ENCODE measurements at places on chromosomes 3 and 15. TPM values are rescaled to one million over a fixed set of nuclear protein-coding genes. Genes with fewer than 3 reads are reported as not detected.

The KATNBL1 gene
- 41.5 TPM for total RNA-seq

The PPARG gene
- total RNA-seq, result 2.8 TPM

The CASR gene
- total RNA-seq, result not detected

The TRIM42 gene
- total RNA-seq, result not detected

The OXTR gene
- 1.4 TPM for total RNA-seq

The CYFIP1 gene
- total RNA-seq, result 12.3 TPM

The NPHP3 gene
- 13.2 TPM for total RNA-seq

The POLR2H gene
- 104 TPM for total RNA-seq

The NCEH1 gene
- 8.8 TPM for total RNA-seq

The LRRK1 gene
- 1.2 TPM for total RNA-seq

Data from activated CD8-positive, alpha-beta memory T cell treated with anti-CD3 and anti-CD28 coated beads, Interleukin-2, amount 10 ng/mL, durations not matched to agents 7 days and 5 days (primary cell).